ENCODE measurements at places on chromosomes 2 and 18.

GRCh38 chr2:21412944-21413443 is 289.2 kb downstream of the TDRD15 start:
- DNase-seq = no peak

DNA sequence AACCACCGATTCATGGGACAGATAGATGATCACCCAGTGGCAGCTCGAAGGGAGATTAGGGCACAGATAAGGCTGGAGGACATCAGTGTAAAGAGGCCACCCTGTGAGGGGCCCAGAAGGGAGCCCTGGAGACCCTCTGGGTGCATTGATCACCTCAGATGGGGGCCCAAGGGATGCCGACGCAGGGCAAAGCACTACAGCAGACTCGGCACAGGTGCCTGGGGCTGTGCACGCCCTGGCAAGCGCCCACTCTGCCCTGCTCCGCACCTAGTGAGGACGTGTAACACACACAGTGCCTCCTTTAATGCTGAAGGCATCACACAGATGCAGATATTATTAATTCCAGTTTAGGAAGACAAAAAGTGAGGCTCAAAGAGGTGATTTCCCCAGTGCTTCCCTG is 9.5 kb downstream of the GYPC start:
- no peak for DNase-seq

- DNase-seq = no peak
These were observed 253.7 kb downstream of the HNMT start for GRCh38 chr2:138217975-138218374.

DNA sequence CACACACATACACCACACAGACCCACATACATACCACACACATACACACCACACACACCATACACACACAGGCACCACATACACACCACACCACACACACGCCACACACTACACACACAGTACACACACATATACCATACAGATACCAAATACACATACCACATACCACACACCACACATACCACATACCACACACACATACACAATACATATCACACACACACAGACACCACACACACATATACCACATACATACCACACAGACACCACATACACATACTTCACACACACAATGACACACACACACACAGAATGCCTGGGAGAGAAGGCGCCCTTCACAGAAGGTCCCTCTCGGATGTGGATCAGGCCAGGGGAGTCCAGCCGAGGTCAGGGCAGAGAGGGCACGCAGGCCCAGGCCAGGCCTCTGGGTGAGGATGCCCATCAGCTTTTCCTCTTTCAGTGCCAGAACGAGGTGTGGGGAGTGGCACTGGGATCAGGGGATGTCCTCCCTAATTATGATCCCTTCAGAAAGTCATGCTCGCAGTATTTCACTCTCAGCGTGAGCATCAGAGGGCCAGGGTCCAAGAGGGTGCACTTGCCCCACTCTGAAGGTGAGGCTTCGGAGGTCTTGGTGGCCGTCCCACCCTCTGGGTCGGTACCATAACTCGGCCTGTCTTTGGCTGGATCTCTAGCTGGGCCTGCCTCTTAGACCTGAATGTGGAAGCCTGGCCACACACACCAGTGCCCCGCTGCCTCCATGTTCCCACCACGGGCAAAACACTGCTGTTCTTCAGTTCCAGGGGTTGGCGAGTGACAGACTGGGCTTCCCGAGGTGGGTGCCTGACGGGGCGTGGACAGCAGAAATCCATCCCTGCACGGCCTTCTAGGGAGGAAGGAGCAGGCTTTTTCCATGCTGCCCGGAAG is 70.6 kb upstream of the ODC1 start:
- DNase-seq = no peak

Measured in foreskin fibroblast (primary cell).